Naive thymus-derived CD8-positive, alpha-beta T cell (primary cell): ENCODE measurements at places on chromosomes 4 and X.

DNA sequence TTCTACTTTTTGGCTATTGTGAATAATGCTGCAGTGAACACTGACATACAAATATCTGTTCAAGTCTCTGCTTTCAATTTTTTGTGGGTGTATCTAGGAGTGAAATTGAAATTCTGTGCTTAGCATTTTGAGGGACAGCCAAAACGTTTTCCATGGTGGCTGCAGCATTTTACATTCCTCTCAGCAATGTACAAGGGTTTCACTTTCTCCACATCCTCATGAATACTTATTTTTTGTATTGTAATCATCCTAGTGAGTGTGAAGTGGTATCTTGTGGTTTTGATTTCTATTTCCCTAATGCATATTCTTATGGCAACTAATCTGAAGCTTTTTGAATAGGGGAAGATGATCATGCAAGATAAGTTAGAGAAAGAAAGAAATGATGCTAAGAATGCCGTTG, 40.3 kb downstream of the HSPA4L start:
- H3K27me3 ChIP-seq: peaks cover 28% of the 10 kb centered on the region
- H3K27ac ChIP-seq: no peak overlapping the region
- no peak for DNase-seq

- H3K4me1 ChIP-seq: peaks cover 29% of the 10 kb centered on the region
- peak overlapping the region; percentile 66 for H3K27ac ChIP-seq
- no peaks in the 10 kb centered on the region for H3K27me3 ChIP-seq
- no peak for DNase-seq
Observed at GRCh38 chr4:107718351-107718965, 1.6 kb downstream of the PAPSS1 start.

- no peaks in the 10 kb centered on the region for H3K4me1 ChIP-seq
- DNase-seq: no peak
- no peaks in the 10 kb centered on the region for H3K36me3 ChIP-seq
- H3K4me3 ChIP-seq: no peak overlapping the region
- no peak overlapping the region for H3K27ac ChIP-seq
Observed at GRCh38 chrX:23855569-23855968, 52.2 kb downstream of the APOO start.

DNA sequence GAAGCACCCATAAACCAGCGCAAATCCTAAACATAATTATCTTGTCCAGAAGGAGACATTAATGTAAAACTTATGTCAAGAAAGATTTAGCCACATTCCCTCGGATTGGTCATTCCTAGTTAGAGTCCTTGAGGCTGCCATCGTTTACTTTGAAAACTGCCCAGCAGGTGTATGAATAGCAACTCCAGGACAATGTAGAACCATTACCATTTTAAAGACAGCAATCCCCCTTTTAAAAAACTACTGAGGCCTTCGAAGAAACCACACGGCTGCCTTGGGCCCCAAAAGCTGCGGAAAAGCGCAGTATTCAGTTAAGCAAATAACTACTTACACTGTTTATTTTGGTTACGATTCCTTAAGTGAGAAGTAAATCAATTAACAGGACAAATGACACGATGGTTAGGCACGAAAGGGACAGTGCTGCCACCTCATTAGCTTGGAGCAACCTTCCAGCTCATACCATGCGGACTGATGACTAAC, 822 bp upstream of the SGMS2 start:
- no peaks in the 10 kb centered on the region for H3K36me3 ChIP-seq
- H3K27ac ChIP-seq: no peak overlapping the region
- peaks cover 13% of the 10 kb centered on the region for H3K4me1 ChIP-seq
- DNase-seq: no peak

- H3K4me3 ChIP-seq: no peak overlapping the region
- DNase-seq: no peak
- no peaks in the 10 kb centered on the region for H3K36me3 ChIP-seq
- H3K4me1 ChIP-seq: no peaks in the 10 kb centered on the region
- H3K27ac ChIP-seq: no peak overlapping the region
Observed at GRCh38 chr4:150209140-150209829, 131.0 kb downstream of the DCLK2 start.

DNA sequence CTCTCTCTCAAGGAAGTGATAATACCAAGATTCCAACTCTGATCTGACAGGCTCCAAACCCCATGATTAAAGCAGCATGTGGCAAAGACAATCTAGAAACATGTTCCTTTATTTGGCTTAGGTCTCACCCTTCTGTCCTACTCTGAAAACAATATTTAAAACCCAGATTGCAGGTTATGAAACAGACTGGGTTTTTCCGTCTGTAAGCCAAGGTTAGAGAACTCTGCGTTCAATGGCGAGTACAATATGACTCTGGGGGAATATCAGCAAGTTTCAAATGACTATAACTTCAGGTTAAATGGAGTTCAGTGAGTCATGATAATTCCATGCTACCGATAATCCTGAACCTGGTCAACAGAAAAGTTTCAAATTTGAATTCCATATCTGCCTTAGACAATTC, 50.8 kb downstream of the ANAPC10 start:
- no peaks in the 10 kb centered on the region for H3K27me3 ChIP-seq
- no peak overlapping the region for H3K4me3 ChIP-seq
- no peak for DNase-seq
- no peak overlapping the region for H3K27ac ChIP-seq
- H3K36me3 ChIP-seq: no peaks in the 10 kb centered on the region

DNA sequence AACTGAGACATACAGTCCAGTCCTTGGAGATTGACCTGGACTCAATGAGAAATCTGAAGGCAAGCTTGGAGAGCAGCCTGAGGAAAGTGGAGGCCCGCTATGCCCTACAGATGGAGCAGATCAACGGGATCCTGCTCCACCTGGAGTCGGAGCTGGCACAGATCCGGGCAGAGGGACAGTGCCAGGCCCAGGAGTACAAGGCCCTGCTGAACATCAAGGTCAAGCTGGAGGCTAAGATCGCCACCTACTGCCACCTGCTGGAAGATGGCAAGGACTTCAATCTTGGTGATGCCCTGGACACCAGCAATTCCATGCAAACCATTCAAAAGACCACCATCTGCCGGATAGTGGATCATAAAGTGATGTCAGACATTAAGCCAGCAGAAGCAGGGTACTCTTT, 20.4 kb upstream of the FRMPD3 start:
- no peaks in the 10 kb centered on the region for H3K4me1 ChIP-seq
- H3K4me3 ChIP-seq: no peak overlapping the region
- no peak overlapping the region for H3K27ac ChIP-seq
- no peaks in the 10 kb centered on the region for H3K36me3 ChIP-seq

DNA sequence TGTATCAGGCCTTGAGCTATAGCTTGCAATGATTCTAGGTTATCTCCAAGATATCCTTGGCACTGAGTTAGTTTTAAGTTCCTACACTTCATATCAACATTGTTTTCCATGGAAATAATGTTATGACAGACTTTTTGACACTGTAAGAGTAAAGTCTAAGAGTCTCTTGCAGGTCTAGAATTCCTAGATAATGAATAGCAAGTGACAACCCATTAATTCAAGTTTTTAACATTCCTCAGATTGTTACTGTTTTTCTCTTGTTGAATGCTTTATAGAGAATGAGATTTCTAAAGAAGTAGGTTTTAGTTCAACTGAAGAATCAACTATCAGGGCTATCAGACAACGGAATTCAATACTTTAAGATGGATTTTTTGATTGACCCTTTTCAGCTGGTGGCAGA, 276.1 kb downstream of the PPP3CA start:
- H3K4me1 ChIP-seq: peaks cover 2% of the 10 kb centered on the region
- H3K27ac ChIP-seq: no peak overlapping the region
- H3K36me3 ChIP-seq: peaks cover 29% of the 10 kb centered on the region
- no peak overlapping the region for H3K4me3 ChIP-seq
- no peaks in the 10 kb centered on the region for H3K27me3 ChIP-seq
- no peak for DNase-seq

- H3K4me3 ChIP-seq: no peak overlapping the region
- H3K27me3 ChIP-seq: no peaks in the 10 kb centered on the region
- H3K27ac ChIP-seq: peak overlapping the region; percentile 99
- peaks cover 23% of the 10 kb centered on the region for H3K36me3 ChIP-seq
Observed at GRCh38 chrX:15747626-15748173, 9.6 kb downstream of the CA5B start.

DNA sequence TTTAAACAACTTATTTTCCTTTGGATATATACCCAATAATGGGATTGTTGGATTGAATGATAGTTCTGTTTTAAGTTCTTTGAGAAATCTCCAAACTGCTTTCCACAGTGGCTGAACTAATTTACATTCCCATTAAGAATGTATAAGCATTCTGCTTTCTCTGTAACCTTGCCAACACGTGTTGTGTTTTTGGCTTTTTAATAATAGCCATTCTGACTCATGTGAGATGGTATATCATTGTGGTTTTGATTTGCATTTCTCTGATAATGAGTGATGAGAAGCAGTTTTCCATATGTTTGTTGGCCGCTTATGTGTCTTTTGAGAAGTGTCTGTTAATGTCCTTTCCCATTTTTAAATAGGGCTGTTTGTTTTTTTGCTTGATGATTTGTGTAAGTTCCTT, 155.6 kb upstream of the PITX2 start:
- no peaks in the 10 kb centered on the region for H3K4me1 ChIP-seq
- no peak overlapping the region for H3K4me3 ChIP-seq
- no peaks in the 10 kb centered on the region for H3K36me3 ChIP-seq
- H3K27ac ChIP-seq: no peak overlapping the region
- peaks cover 8% of the 10 kb centered on the region for H3K27me3 ChIP-seq

DNA sequence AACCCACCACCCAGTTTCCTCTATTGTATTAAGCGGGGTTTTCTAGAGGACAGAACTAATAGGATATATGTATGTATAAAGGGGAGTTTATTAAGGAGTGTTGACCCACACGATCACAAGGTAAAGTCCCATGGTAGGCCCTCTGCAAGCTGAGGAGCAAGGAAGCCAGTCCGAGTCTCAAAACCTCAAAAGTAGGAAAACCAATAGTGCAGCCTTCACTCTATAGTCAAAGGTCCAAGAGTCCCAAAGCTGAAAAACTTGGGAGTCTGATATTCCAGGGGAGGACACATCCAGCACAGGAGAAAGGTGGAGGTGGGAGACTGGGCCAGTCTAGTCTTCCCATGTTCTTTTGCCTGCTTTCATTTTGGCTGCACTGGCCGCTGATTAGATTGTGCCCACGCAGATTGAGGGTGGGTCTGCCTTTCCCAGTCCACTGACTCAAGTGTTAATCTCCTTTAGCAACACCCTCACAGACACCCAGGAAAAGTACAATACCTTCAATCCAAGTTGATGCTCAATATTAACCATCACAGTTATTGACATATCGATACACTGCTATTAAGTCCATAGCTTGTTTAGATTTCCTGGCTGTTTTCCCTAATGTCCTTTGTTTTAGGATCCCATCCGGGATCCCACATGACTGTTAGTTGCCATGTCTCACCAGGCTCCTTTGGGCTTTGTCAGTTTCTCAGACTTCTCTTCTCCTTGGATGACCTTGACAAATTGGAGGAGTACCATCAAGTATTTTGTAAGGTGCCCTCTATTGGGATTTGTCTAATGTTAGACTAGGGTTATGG, 12.2 kb downstream of the UCHL1 start:
- no peak overlapping the region for H3K4me3 ChIP-seq
- no peaks in the 10 kb centered on the region for H3K36me3 ChIP-seq
- no peaks in the 10 kb centered on the region for H3K27me3 ChIP-seq
- H3K27ac ChIP-seq: no peak overlapping the region

- no peak overlapping the region for H3K27ac ChIP-seq
- no peak for DNase-seq
- no peaks in the 10 kb centered on the region for H3K27me3 ChIP-seq
- no peak overlapping the region for H3K4me3 ChIP-seq
- H3K36me3 ChIP-seq: peaks cover 19% of the 10 kb centered on the region
- H3K4me1 ChIP-seq: no peaks in the 10 kb centered on the region
Observed at GRCh38 chr4:22417408-22417807, 98.5 kb downstream of the ADGRA3 start.

DNA sequence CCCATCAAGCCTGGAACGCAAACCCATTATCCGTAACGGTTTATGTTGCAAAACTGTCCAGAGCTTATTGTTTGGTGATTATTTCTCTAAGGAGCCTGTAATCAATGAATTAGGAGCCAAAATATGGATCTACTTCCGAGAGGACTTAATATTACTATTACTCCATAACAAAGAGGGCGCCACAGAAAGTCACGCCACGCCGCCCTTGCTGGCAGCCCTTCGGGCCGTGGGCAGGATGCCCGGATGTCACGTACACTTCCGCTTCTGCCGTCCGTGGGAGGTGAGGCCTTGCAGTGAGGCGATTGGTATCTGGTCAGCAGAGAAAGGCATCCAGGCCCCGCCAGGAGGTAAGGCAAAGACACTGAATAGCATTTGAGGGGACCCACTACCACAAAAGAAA, at the start of gene MAGEB10:
MAGEB10 (plus strand) TSS at position 301 of the 400 bp plus-strand sequence. CDS start 13,317 bp downstream, outside the sequence.
- H3K27me3 ChIP-seq: no peaks in the 10 kb centered on the region
- no peak within 1 kb of the TSS for H3K4me3 ChIP-seq
- peaks cover 1% of the 10 kb centered on the region for H3K4me1 ChIP-seq
- DNase-seq: no peak

DNA sequence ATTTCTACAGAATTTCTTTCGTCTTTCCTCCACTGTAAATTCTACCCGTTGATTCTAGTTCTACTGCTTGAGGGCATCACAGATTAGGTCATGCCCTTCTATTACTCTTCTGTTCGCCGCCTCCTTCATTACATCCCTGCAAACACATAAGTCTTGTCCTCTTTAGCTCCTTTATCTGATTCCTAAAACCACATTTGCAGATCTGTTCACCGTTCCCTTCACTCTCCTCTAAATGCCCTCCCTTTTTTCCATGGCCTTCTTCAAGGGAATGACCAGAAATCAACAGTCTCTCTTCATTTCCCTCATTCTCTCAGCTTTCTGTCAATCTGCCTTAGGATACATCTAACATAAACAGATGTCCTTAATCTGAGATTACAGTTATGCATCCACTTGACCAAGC, 43.1 kb downstream of the BTC start:
- no peaks in the 10 kb centered on the region for H3K4me1 ChIP-seq
- H3K27me3 ChIP-seq: no peaks in the 10 kb centered on the region
- no peak overlapping the region for H3K27ac ChIP-seq
- DNase-seq: no peak
- H3K4me3 ChIP-seq: no peak overlapping the region

- DNase-seq: no peak
- H3K4me3 ChIP-seq: no peak overlapping the region
- no peaks in the 10 kb centered on the region for H3K4me1 ChIP-seq
- no peaks in the 10 kb centered on the region for H3K36me3 ChIP-seq
- H3K27me3 ChIP-seq: no peaks in the 10 kb centered on the region
Observed at GRCh38 chr4:99285387-99285786, 5.4 kb downstream of the ADH1A start.

DNA sequence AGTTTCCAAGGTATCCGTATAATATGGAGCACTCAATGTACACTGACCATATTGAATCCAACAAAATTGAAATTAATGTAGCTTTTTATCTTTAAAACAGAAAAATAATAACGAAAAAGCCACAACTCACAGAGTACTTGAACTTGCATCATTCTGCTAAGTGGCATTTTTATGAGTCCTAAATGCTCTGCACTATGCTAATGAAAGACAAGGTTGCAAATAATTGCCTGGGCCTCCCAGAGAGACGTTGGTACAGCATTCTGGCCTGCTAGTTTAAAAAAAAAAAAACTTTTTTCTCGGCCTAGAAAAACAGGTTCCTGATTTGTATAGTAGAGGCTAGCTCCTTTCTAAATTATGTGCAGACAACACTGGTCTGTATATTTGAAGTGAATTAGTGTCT, 4.3 kb upstream of the FAM9B start:
- no peaks in the 10 kb centered on the region for H3K4me1 ChIP-seq
- no peaks in the 10 kb centered on the region for H3K27me3 ChIP-seq
- no peak overlapping the region for H3K4me3 ChIP-seq
- DNase-seq: no peak
